ENCODE measurements at places on chromosomes 6 and 20. TPM values are rescaled to one million over a fixed set of nuclear protein-coding genes. Genes with fewer than 3 reads are reported as not detected.

DNA sequence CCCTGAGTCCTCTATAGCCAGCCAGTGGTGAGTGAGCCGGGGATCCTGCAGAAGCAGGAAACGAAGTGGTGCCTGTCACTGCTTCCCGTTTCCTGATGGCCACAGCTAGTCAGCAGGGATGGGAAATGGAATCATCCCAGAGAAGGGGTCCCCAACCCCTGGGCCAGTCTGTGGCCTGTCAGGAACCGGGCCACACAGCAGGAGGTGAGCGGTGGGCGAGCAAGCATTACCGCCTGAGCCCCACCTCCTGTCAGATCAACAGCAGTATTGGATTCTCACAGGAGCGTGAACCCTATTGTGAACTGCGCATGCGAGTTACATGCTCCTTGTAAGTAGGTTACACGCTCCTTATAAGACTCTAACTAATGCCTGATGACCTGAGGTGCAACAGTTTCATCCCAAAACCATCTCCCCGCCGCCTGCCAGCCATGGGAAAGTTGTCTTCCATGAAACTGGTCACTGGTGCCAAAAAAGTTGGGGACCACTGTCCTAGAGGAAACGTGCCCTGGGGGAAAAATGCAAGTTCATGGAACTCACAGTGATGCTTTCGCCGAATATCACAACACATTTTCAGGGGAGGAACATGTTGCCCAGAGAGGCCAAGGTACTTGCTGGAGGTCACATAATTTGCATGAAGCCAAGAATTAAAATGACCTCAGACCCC is 113.8 kb downstream of the JPH2 start:
- no peak for DNase-seq
- H3K4me1 ChIP-seq, result no peaks in the 10 kb centered on the region
- no peak overlapping the region for H3K4me3 ChIP-seq
- peaks cover 81% of the 10 kb centered on the region for H3K27me3 ChIP-seq
- H3K36me3 ChIP-seq, result no peaks in the 10 kb centered on the region

The RHAG gene
- 327 TPM for total RNA-seq

- no peaks in the 10 kb centered on the region for H3K27me3 ChIP-seq
- no peaks in the 10 kb centered on the region for H3K36me3 ChIP-seq
- H3K27ac ChIP-seq, result no peak overlapping the region
These were observed 187.4 kb upstream of the RREB1 start for GRCh38 chr6:6920114-6920986.

GRCh38 chr6:130611366-130611765 is 215.8 kb upstream of the SMLR1 start:
- DNase-seq, result no peak
- no peak overlapping the region for H3K27ac ChIP-seq
- H3K4me1 ChIP-seq, result no peaks in the 10 kb centered on the region
- no peak overlapping the region for H3K4me3 ChIP-seq
- no peaks in the 10 kb centered on the region for H3K27me3 ChIP-seq

GRCh38 chr6:15152700-15153099 is 93.2 kb upstream of the JARID2 start:
- DNase-seq, result no peak
- H3K27ac ChIP-seq, result no peak overlapping the region
- no peak overlapping the region for H3K4me3 ChIP-seq
- H3K27me3 ChIP-seq, result no peaks in the 10 kb centered on the region

DNA sequence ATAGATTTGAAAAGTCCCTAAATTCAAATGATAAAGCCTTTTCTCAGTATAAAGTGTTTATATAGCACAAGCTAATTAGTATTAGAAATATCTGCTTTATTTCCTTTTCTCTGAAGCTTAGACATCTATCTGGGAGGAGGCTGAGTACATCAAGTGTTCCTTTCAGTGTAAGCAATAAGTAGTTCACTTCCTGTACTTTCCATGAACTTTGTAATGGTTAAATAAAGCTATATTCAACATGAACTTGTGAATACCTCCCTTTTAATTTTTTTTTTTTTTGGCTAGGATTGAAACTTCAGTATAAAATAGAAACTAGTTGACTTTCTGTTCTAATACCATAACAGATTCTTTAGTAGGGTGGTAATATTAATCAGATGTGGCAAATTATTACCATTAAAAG is 190.9 kb downstream of the CENPW start:
- no peaks in the 10 kb centered on the region for H3K27me3 ChIP-seq
- no peaks in the 10 kb centered on the region for H3K36me3 ChIP-seq
- H3K27ac ChIP-seq, result no peak overlapping the region
- no peak for DNase-seq

The TRIM15 gene
- total RNA-seq, result 1.2 TPM

DNA sequence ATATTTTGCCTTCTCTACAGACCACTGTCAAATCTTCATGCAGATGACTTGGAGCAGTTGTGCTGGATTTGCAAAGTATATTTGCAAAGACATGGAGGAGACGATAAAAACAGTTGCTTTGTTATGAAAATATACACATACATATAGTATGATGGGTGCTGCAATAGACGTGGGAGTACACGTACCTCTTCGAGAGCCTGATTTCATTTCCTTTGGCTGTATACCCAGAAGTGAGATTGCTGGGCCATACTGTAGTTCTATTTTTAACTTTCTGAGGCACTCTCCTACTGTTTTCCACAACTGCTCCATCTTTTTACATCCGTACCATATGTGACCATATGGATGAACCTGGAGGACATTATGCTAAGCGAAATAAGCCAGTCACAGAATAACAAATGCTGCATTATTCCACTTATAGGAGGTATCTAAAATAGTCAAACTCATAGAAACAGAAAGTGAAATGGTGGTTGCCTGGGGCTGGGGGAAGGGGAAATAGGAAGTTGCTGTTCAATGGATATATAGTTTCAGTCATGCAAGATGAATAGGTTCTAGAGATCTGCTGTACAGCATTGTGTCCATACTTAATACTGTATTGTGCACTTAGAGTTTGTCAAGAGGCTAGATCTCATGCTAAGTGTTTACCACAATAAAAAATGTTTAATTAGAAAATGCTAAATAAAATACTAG is 223.8 kb downstream of the HAO1 start:
- no peaks in the 10 kb centered on the region for H3K36me3 ChIP-seq
- no peak overlapping the region for H3K27ac ChIP-seq
- no peak for DNase-seq
- no peak overlapping the region for H3K4me3 ChIP-seq
- no peaks in the 10 kb centered on the region for H3K4me1 ChIP-seq

- no peak overlapping the region for H3K27ac ChIP-seq
- no peak for DNase-seq
- no peak overlapping the region for H3K4me3 ChIP-seq
- H3K36me3 ChIP-seq, result no peaks in the 10 kb centered on the region
- peaks cover 7% of the 10 kb centered on the region for H3K4me1 ChIP-seq
These were observed 536.0 kb downstream of the RFPL4B start for GRCh38 chr6:112883095-112883494.

The SIRPG gene
- not detected for total RNA-seq

GRCh38 chr6:147699637-147700036 is 191.1 kb downstream of the SAMD5 start:
- no peaks in the 10 kb centered on the region for H3K36me3 ChIP-seq
- H3K4me3 ChIP-seq, result no peak overlapping the region
- no peak for DNase-seq
- H3K27me3 ChIP-seq, result no peaks in the 10 kb centered on the region

- DNase-seq, result no peak
- no peaks in the 10 kb centered on the region for H3K27me3 ChIP-seq
- no peak overlapping the region for H3K4me3 ChIP-seq
- H3K27ac ChIP-seq, result no peak overlapping the region
- H3K4me1 ChIP-seq, result peaks cover 5% of the 10 kb centered on the region
- no peaks in the 10 kb centered on the region for H3K36me3 ChIP-seq
These were observed 3.6 kb upstream of the SLC2A12 start for GRCh38 chr6:134056046-134056445.

The SIRPB2 gene
- not detected for total RNA-seq

The SAMD3 gene
- 0.29 TPM for total RNA-seq

DNA sequence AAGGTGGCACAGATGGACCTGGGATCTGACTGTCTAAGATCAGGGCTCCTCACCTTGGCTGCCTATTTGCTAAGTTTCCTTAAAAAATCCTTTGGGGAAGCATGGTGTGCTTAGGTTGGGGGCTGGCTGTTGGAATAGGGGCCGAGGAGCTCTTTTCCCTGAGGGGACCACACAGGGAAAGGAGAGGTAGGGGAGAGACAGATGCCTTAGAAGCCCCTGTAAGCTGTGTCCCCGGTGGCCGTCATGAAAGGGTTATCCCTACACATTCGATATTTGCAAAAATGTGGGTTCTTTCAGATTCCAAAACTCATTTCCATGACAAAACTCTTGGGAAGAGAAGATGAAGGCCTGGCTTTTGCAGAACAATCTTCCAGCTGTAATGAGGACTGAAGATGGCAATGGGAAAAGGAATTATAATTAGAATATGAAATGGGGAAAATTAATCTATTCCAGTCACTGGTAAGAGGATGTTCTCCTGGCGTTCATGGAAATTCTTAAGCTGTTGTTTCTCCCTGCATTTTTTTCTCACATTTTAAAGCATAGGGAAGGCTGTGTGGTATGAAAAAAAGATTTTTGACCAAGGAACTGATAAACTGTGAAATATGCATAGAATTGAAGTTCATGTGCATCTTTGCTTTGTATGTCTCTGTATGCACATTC is 53.8 kb downstream of the TOX2 start:
- H3K27me3 ChIP-seq, result peaks cover 22% of the 10 kb centered on the region
- no peaks in the 10 kb centered on the region for H3K36me3 ChIP-seq
- no peaks in the 10 kb centered on the region for H3K4me1 ChIP-seq
- no peak for DNase-seq
- no peak overlapping the region for H3K4me3 ChIP-seq
- H3K27ac ChIP-seq, result no peak overlapping the region

DNA sequence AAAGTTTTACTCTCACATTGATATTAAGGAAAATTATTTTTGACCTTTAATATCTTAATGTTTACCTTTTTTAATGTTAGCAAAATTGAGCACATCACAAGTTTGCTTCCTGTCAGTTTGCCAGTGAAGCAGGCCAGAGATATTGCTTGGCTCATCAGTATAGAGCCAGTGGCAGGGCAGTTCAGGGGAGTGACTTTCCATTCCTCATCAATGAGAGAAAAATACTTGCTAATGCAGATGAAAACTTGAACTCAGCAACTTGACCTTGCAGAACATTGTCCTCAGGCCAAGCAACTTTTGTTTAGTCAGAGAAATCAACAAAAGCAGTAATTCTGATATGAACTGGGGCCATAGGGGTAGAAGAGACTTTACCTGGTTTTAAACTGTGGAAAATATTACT is 6.9 kb downstream of the TAB2 start:
- no peaks in the 10 kb centered on the region for H3K36me3 ChIP-seq
- DNase-seq, result no peak
- no peak overlapping the region for H3K4me3 ChIP-seq
- no peak overlapping the region for H3K27ac ChIP-seq

- no peak overlapping the region for H3K4me3 ChIP-seq
- DNase-seq, result peak; percentile 50
- no peaks in the 10 kb centered on the region for H3K4me1 ChIP-seq
- H3K36me3 ChIP-seq, result peaks cover 5% of the 10 kb centered on the region
- H3K27me3 ChIP-seq, result no peaks in the 10 kb centered on the region
These were observed 34.0 kb upstream of the FOXO3 start for GRCh38 chr6:108526739-108527174.

The SLC26A8 gene
- total RNA-seq, result not detected

- H3K27me3 ChIP-seq, result no peaks in the 10 kb centered on the region
- H3K4me3 ChIP-seq, result peak overlapping the region; percentile 57
- peak; percentile 94 for DNase-seq
- no peaks in the 10 kb centered on the region for H3K36me3 ChIP-seq
- peak overlapping the region; percentile 20 for H3K27ac ChIP-seq
- H3K4me1 ChIP-seq, result no peaks in the 10 kb centered on the region
These were observed 532.8 kb downstream of the RFPL4B start for GRCh38 chr6:112879920-112880413.
